Fibroblast of skin of back (primary cell): ENCODE measurements at places on chromosomes 4 and X.
A peak's percentile ranks its signal among the peaks of the same experiment; 100 is the strongest.

GRCh38 chr4:127217586-127218229 lies 415.0 kb upstream of the INTU start:
- DNase-seq = no peak

DNA sequence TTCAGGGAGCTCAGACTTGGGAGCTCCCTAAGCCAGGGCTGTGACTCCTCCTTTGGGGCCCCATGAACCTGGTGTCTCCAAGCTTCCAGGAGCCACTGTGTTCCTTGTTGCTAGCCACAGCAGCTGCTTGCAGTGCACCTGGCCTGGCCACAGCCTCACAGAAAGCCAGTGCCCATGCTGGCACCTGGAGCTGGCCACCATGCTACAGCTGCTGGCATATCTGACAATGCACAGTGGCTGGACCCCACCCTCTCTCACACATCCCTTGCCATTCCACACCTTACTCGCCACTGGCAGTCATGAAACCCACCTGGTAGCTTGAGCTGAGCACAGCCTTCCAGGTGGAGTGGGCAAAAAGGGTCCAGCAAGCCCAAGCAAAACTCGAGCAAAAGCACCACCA lies 441.7 kb downstream of the ARAP2 start:
- DNase-seq = no peak

DNA sequence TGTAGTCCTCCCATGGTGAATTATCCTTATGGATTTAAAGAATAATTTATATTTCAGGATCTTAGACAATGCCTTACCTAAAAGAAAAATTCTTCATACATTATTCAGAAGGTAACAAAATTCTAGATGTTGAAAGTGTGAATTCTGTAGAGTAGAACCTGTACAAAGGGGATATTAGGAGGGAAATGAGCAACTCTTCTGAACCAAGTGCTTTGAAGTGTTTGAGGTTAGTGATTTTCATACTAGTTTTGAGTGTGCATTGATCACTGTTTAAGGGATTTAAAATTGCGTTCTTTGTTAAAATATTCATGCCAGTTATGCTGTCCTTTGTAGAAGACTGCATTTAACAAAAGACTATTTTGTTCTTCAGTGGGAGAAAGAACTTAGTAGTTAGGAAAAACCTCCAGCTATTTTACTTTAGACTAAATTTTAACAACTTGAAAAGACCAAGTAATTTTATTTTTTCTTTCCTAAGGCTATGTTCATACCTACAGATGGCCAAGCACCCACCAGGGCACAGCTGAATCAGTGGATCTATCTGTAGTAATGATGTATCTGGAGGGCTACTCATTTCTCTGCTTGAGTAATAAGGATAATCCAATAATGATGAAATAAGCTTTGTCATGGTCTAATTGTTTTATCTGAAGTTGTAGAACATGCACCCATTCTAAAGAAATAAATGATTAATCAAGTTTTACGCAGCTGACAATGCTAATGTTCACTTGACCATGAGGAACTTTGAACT lies 134.3 kb upstream of the RPS6KA6 start:
- no peak for DNase-seq

- peak; percentile 65 for DNase-seq
Observed at GRCh38 chrX:69503782-69504625, at the start of gene NALF2. NALF2 (plus strand) TSS chrX:69504326; CDS start chrX:69505283, 957 bp downstream.

GRCh38 chr4:89301003-89301402 lies 6.6 kb downstream of the GPRIN3 start:
- DNase-seq = no peak

DNA sequence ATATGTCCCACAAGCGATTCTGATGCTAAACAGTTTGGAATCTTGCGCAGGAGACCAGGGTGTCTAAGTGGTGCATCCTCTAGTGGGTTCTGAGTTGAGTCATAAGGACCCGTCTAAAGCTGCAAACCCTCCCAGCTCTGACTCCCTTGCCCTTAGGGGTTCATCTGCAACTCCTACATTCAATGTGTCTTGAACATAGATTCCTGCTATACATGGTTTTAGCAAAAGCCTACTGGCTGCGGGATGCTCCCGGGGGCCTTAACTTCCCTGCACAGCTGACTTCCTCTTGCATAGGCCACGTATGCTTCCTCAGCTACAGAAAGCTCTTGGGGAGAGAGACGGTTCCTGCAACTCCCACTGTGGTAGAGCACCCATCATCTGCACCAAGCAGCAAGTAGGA lies 236.7 kb downstream of the EVC2 start:
- DNase-seq = no peak

- DNase-seq = peak; percentile 17
Observed at GRCh38 chr4:189088780-189089179, 851.9 kb upstream of the FRG1 start.

GRCh38 chr4:98508829-98509598 lies 149.4 kb downstream of the TSPAN5 start:
- DNase-seq = no peak

DNA sequence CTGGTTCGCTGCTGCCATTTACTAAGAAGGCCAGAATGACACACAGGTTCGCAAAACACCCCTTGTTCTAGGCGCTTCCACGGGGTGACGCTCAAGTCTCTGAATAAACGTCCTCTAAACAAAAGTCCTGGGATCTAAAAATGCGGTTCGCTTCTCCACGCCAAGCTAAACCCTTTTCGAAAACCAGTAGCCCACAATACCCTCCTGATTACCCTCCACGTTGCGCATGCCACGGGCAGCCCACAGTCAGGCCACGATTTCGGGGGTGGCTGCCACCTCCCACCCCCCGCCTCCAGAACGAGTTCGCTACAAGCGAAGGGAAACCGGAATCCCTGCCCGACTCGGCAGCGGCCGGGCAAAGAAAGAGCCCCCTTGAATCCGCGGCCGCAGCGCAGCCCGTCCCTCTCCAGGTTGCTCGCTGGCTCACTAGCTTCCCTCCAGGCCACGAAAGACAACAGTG lies 423 bp downstream of the RPL39 start:
- peak; percentile 36 for DNase-seq

DNA sequence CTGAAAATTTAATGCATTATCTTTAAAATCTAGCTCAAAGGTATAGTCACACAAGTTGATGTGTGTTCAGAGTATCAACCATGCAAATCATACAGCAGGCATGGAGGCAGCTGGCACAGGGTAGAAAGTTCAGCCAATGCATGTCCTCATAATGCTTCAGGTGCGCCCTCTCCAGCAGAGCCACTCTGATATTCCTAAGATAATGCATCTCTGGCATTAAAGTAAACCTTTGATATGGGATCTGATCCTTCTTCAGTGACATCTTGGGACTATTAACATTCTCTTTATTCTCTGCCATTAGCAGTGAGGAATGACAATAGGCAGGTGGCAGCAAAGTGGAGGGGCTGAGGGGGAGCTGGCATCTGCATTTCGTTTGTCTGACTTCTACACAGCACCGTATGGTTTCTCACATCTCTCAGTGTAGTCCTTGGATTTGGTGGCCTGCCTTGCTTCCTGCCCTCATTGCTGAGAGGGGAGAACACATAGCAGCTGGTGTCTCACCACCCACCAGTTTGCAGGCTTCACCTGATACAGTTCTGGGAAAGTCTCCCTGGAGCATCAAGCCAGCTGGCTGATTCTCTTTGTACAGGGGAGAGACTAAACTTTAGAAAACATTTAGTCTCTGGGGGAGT lies 168.7 kb upstream of the TBC1D9 start:
- DNase-seq = no peak

DNA sequence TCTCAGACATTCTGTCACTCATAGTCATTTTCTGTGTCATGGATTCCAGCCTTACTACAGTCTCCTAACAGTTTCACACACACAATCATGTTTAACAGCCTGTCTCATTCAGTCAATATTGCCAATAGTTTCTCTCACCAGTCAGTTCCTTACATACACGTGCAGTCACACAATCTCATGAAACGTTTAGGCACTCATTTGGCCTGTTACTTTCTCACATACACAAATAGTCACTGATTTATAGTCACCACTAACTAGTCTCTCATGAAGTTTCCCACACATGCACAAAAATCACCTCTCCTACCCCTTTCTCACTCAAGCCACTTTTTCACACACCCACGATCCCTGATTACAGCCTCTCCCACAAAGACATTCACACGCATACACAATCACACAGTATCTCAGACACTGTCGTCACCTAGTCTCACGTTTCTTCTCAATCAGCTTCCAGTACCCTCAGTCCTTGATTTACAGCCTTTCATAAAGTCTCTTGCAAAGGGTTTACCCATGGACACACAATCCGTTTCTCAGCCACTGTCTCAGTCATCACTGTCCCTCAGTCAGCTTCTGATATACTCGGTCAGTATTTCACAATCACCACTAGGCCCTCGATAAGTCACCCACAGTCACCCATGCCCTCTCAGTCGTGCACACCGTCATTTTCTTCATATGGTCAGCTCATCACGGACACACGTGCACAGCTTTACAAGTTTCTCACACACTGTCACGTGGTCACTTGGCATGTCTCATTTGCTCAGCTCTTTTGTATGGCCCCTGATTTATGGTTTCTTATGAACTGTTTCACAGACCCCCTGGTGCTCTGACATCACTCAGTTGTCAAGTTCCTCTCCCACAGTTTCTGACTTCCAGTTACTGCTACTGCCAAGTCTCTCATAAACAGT lies 4.2 kb upstream of the CFP start:
- DNase-seq = no peak

DNA sequence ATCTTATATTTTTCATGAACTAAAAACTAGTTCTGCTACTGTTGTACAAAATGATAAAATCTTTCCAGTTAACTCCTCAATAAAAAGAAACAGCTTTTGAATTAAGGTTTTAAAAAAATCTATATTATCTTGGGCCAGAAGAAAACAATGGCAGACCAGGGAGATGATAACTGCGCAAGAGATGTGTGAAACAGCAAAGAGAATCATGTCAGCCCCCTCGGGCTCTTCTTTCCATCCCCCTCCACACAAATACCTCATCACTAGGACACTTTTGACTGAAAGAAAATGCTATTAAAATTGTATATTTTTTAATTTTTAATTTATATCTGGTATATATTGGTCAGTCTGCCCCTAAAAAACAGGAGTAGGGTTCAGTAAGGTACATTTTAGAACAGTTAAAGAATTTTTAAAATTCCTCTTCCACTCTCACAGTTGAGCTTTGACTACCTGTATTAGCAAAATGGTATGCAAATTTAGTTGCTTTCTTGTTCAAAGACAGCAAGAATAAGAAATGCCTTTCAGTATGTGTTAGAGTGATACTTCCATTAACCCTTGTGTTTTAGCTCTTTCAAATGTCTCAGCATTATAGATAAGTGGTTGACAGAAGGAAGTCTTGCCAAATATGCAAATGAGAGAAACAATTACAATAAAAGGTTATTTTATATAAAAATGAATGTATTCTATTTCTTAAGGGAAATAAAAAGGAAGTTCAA lies 36.4 kb upstream of the LCORL start:
- DNase-seq = no peak

DNA sequence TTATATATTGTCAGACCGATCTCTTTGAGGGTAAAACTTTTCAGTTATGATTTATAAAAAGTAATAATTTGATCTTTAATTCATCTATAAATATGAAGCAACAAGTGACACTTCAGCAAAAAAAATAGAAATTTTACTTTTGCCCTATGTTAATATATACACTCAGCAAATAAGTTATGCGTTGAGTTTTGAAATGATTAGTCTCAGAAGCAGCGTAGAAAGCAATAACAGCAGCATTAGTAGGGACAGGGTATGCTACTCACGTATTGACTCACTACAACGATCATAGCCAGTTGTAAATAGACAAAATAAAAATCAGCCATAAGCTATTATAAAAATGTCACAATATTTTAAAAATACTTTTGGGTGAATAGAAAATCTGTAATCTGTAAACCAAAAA lies 1229.2 kb downstream of the ADGRL3 start:
- DNase-seq = no peak

DNA sequence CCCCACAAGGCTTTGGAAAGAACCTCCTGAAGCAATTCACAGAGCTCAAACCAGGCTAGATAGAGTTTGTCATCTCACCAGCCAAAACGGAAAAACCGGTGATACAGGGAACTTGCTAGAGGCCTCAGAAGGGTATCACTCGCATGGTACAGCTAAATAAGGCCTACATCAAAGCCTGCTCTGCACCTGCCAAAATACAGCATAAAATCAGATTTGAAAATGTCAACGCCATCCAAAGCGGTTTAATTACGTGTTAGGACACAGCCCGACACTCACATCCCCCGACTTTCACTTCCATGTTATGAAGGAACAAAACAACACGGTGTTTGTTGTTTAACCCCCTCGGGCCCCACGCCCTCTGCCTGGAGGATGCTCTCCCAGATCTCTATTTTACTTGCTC lies 65.0 kb downstream of the MAPK10 start:
- DNase-seq = no peak

- DNase-seq = no peak
Observed at GRCh38 chr4:110632506-110633357, 9.9 kb upstream of the PITX2 start.

- peak; percentile 67 for DNase-seq
Observed at GRCh38 chr4:113106108-113106507, 56.7 kb downstream of the ANK2 start.

DNA sequence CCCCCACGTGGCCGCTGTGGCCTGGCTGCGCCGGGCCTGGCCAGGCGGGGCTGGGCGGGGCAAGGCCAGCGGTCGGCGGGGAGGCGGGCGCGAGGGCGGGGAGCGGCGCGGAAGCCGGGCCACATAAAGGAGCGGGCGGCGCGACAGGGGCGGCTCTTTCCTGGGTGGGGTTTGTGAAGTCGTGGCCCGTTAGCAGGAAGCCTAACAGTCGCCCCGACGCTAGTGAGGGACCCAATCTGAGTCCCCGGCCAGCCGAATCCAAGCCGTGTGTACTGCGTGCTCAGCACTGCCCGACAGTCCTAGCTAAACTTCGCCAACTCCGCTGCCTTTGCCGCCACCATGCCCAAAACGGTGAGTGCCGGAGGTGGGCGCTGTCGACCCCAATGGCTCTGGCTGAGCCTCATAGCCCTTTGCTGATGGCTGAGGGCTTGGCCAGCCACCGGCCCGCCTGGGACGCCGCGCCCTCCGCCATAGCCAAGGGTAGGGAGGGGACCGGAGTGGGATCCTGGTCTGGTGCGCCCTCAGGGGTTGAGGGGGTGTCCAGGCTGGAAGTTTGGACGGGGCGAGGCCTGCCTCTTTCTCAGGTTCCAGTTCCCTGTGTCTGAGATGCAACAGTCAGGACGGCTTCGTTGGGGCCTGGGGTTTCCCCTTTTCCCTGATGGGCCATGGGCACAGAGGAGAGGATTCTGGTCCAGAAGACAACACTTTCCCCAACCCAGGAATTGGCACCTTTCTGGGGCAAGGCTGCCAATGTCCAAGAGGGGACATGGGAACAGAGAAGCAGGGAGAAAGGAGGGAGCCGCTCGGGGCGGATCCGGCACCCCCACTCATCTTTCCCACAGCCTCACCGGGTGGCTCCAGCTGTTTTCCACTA lies at the start of gene MSN:
Gene MSN (plus strand): TSS at position 152 of the 874 bp plus-strand sequence. CDS start 188 bp downstream, at position 340.
- DNase-seq = peak; percentile 73

GRCh38 chr4:40316782-40317635 lies 18.1 kb upstream of the CHRNA9 start:
- DNase-seq = peak; percentile 89

DNA sequence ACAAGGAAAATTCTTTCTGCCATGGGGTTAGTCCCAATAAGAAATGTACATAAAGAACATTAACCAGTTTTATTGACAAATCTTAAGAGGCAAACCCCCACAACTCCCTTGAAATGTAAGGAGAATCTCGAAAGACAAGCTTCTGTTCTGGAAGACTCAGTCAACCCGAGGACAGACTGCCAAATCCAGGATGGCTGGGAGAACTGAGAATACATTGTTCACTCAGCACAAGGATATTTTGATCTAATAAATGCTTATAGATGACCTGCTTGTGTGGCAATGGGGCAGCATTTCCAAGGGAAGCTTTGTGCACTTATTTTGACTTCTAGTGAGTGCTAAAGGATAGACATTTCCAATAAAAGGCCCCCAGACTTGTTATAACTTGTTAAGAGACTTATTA lies 280.4 kb downstream of the DHX15 start:
- DNase-seq = no peak

GRCh38 chr4:186627226-186627865 lies 72.0 kb upstream of the MTNR1A start:
- DNase-seq = peak; percentile 48
